ENCODE measurements at places on chromosomes 2 and 18.

- no peak for DNase-seq
Measured at GRCh38 chr2:98177286-98177685, 90.3 kb downstream of the VWA3B start.

DNA sequence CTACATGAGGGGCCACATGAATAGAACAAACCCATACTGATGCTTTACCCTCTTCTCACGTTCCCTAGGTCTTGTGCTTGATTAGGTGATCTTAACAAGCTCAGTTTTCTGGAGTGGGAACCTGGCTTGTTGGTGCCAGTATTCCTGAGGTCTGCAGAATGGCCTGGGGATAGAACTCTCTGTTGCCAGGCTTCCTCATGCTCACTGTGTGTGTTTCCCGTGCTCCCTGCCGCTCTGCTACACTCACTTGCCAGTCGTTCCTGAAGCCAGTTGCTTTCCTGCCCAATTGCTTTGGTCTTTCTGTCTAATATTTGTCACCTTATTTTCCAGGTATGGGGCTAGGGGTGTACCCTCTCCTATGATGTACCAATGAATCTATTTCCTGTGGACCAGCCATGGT, 2111.5 kb upstream of the PIK3C3 start:
- no peak for DNase-seq

DNA sequence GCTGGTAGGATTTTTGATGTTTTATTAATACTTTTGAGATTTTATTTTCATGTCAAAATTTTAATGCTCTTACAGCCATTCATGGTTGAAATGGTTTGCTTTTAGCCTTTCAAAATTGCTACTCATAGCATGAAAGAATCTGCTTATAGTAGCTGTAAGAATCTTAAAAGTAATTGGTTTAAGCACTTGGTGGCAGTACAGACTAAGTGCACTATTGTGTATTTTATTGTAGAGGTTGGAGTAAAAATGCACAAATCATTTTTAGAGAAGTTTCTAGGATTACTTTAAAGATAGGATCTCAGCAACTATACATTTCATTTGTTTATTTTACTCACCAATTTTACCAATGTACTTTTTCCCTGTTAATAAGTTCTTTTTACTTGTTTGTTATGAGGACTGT, 205.8 kb downstream of the SPAG16 start:
- DNase-seq, result no peak

DNA sequence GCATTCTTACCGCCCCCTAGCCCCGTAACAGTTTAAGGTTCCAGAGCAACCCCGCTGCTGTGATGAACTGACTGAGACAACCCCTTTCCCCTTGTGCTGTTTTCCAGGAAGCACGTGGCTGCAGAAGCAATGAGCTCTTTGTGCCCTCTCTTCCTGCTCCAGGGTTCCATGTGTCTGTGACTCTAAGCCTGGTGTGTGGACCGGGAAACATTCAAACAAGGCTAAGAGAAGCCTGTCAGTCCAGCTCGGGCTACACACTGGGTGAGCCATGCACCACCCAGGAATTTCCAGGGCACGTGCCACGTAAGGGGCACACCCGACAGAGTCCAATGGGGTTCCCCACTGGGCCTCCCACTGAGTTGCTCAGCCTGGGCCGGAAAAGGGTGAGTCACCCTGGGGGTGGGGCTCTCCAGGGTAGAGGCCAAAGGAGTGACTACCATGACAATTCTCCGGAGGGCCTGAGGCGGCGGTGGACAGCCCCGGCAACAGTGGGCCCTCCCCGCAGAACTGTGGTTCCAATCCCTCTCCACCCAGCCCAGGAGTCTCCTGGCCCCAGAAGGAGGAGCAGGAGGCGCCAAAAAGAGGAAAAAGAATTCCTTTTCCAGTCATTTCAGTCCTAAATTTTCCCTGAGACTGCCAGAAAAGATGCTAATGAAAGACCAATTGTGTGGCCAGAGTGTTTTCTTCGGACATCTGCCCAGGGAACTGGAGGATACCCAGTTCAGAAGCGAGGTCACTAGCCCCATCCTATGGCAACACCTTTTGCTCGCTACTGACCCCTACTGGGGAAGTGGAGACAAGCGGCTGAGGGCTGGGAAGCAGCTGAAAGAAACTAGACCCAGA, 157.8 kb upstream of the SLC1A4 start:
- DNase-seq, result peak; percentile 85

GRCh38 chr2:205293559-205293958, 388.7 kb upstream of the NRP2 start:
- no peak for DNase-seq

DNA sequence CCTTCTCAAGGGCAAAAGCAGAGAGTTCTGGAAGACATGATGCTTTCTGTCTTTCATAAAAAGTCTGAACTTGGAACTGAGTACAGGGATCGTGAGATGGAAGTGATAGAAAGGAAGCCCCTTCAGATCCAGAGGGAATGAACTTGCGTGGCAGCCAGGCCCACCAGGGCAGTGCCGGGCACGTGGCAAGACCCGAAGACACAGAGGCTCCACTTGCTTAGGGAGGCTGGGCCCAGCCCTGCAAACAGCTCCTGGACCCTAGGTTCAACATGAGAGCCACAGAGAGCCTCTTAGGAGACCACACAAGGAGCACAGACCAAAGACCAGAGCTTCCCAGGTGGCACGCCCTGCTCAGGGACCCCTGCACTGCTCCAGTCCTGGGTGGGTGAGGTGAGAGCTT, 155.4 kb upstream of the SMIM21 start:
- no peak for DNase-seq
